ENCODE measurements at places on chromosomes 2 and 18. TPM values are rescaled to one million over a fixed set of nuclear protein-coding genes. Genes with fewer than 3 reads are reported as not detected.

The SGO2 gene
- 49.9 TPM for total RNA-seq

The KCNS3 gene
- 0.11 TPM for total RNA-seq

The C2orf76 gene
- 9.9 TPM for total RNA-seq

The INPP5D gene
- total RNA-seq, result 40.5 TPM

The OXER1 gene
- 0.23 TPM for total RNA-seq

The BCL2 gene
- total RNA-seq, result 66.0 TPM

The BUB1 gene
- 115 TPM for total RNA-seq

The HAAO gene
- 0.86 TPM for total RNA-seq

Data from activated CD4-positive, alpha-beta T cell treated with anti-CD3 and anti-CD28 coated beads for 36 hours (primary cell).